ENCODE measurements at places on chromosomes 4 and X.
A peak's percentile ranks its signal among the peaks of the same experiment; 100 is the strongest.

GRCh38 chr4:68606240-68606639 is 30.1 kb upstream of the UGT2B17 start:
- DNase-seq = no peak

GRCh38 chr4:105453550-105454205 is 20.2 kb downstream of the PPA2 start:
- no peak for DNase-seq

GRCh38 chr4:152633118-152633517 is 46.7 kb downstream of the TMEM154 start:
- no peak for DNase-seq

DNA sequence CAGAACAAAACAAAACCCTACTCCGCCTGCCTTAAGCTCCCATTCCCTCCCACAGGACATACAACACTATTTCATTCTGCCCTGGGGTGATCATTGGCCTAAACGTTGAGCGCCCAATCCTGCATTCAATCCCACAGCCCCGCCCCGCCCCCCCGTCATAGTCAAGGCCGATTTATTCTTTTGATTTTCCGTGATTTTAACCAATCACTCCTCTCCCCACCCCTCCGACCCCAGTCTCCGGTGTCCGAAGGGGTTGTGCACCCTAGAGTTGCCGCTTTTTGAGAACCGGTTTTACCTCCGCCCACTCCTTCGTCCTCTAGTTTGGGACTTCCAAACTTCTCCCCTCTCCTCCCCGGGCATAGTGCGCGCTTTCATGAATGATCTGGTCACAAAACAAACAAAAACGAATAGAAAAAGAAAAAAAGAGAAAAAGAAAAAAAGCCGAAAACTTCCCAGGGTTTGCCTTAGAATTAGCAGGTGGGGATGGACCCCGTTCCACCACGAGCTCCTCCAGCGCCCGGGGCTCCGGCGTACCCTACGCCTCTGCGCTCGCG is 446 bp upstream of the UBE2A start:
- DNase-seq = peak; percentile 0

DNA sequence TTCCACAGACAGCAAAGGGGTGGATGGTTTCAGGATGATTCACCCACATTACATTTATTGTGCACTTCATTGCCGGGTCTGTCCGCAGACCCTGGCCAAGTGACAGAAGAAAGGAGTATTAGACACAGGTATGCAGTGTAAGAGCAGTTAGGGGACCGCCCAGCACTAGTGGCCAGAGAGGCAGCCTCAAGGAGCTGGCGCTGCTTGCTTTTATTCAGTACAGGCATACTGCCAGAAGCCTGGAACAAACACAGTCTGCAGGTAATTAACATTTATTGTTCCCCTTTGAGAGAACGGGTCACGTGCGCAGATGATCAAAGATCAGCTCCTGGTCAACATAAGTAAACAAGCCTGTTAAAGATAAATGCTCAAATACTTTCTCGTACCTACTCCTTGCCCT is 1639.0 kb upstream of the IGFBP7 start:
- no peak for DNase-seq

DNA sequence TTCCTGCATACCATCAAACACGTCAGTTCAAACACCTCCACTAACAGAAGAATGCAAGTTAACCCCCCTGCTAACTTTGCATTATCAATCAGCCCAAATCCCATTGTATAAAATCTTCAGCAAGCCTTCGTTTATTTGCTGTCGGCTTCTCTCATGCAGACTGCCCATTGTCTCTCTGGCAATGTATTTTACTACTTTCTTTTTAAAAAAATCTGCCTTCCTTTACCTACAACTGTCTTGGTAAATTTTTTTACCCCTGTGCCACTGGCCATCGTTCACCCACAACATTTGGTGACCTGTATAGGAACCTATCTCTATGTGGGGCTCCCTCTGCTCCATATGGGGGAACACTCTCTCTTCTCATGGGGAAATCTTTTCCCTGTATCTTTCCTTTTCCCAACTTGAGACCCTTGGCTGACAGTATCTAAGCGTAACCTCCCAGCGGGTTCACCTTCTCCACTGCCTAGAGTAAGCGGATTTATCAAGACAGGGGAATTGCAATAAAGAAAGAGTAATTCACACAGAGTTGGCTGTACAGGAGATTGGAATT is 244.6 kb downstream of the CPXCR1 start:
- no peak for DNase-seq

GRCh38 chr4:126890994-126891393 is 741.8 kb upstream of the INTU start:
- DNase-seq = no peak

GRCh38 chr4:138034871-138035270 is 207.3 kb downstream of the SLC7A11 start:
- no peak for DNase-seq

DNA sequence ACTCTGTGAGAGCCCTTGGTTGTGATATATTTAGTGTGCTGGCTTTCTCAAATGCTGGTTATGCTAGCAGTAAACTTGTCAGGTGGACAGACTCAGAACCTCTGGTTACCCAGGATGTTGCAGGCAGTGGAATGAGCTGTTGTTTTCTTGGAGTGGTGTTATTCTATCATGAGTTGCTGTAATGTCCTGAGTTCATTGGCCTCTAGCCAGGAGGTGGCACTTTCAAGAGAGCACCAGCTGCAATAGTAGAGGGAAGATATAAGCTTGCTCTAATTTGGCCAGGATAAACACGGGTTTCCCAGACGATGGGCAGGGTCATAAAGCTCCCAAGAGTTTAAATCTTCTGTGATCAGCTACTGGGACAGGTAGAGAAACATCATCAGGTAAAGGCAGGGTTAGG is 95.0 kb upstream of the UBQLN2 start:
- no peak for DNase-seq

GRCh38 chrX:46178763-46179162 is 366.5 kb downstream of the ZNF674 start:
- DNase-seq = no peak

DNA sequence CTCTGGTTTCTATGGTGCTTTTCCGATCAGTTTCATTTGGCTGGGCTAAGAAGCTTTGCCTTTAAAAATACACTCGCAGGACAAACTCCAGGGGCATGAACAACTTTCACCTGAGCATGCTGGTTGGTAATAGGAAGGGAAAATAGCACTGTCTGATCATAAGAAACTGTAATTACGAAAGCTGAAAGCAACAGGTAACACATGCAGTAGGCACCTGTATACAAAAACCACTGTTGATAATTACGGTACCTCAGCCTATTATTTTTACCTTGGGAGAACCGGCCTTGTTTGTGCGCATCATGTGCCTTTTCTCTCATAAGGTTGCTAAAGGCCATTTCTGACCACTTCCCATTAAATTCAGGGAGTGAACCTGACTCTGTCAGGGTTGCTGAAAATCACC is 45.7 kb downstream of the RTL9 start:
- DNase-seq = no peak

- no peak for DNase-seq
These were observed 70.7 kb downstream of the RTL5 start for GRCh38 chrX:72060921-72061490.

- no peak for DNase-seq
These were observed 45.2 kb downstream of the HTRA3 start for GRCh38 chr4:8314691-8315255.

DNA sequence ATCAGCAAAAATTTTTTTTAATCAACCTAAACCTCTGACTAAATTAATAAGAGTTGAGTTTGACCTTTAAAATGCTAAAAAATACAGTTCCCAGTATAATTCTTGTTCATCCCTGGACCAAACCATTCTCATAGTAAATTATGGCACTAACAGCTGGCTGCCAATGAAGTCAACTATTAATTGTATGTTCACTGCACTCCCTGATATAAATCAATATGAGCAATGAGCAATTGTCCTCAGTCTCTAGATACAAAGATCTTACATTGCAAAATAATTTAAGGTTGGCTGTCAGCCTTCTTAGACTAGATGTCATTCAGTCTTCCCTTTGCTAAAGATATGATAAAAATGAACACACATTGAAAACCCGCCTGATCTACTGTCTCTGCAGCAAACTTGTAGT is 39.3 kb downstream of the NKX6-1 start:
- no peak for DNase-seq

DNA sequence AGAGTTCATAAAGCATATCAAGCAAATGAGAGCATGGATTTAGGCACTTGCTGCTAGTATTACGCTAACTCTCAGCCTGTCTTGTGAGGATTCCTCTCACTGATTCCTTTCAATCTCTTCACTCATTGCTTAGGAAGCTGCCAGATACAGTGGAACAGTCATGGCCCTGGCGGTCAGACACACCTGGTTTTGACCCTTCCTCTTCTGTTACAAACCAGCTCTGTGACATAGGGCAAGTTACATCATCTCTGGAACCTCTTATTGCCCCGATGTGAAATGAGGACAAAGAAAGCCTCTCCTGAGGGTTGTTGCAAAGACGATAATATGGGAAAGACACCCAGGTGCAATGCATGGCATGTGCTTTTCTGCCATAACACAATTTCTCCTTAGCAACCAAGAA is 12.2 kb downstream of the FRAS1 start:
- DNase-seq = no peak

DNA sequence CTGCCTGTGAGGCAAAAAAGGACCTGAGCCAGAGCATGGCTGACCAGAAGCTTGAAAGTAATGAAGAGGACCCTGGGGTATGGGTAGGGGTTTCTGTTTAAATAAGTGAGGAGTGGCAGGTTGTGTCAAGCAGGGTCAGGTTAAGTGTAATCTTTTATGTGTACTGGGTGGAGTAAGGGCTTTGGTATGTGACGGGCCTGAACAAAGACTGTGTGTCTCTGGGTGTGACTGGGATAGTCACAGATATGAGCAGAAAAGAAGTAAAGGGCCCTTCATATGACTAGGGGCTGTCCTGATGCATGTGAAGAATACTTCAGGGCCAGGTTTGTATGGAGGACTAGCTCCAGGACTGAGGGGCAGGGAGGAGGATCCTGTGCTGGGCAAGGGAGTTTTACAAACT is 82.4 kb downstream of the ITIH6 start:
- DNase-seq = no peak

- DNase-seq = no peak
These were observed 39.6 kb downstream of the NUDT11 start for GRCh38 chrX:51456814-51457213.

DNA sequence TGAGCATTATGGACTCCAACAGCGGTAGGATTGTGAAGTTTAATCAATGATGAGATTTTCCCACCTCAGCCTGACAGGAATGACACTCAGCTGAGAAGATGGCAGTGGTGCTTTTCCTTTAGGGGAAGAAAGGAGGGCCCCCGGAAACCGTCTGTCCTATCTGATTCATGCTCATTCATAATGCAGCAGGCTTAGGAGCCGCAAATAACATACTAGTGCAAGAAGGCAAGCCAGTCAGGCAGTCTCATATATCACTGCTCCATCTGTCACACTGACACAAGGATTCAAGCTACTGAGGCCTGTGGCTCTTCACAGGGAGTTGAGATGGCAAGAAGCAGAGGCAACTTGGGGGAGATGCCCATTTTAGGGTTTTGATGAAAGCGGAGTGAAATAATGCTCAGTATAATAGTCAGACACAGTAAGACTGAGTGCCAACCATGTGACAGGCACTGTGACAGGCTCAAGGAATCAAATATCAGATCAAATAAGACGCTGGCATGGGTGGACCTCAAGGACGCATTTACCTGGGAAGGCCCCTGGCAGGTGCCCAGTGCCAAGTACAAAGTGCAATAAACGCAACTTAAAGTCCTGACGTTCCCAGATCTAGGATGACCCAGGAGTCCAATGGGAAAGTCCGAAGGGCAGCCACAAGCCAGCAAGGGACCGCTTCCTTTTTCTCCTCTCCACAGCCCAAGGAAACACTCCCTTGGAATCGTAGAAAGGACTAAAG is 63.4 kb downstream of the FHDC1 start:
- no peak for DNase-seq

GRCh38 chr4:156396534-156396933 is 442.9 kb upstream of the CTSO start:
- DNase-seq = no peak

DNA sequence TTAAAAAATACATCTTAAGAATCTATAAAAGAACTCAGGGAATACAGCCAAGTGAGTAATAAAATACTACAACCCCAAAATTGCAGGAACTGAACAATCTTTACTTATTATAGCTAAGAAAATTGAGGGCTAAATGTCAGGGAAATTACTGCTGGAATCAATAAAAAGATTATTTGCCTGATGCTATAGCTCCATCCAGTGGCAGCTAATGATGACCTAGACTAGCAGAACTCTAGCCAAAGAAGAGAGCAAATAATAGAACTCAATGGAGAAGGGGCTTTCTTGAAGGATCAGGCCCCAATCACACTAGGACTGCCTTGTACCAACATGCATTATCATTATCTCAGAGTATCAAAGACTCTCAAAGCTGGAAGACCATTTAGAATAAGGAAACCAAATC is 85.0 kb upstream of the FAM241A start:
- DNase-seq = no peak
